ENCODE measurements at places on chromosomes 5 and 9.

DNA sequence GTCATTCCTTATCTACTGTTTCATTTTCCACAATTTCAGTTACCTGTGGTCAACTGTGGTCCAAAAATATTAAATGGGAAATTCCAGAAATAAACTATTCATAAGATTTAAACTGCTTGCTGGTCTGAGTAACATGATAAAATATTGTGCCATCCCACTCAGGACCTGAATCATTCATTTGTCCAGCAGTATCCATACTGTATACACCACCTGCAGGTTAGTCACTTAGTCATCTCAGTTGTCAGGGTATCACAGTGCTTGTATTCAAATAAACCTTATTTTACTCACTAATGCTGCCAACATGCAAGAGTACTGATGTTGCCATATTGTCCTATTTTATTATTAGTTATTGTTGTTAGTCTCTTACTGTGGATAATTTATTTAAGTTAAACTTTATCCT is 139.7 kb downstream of the FBXO4 start:
- no peak for DNase-seq

DNA sequence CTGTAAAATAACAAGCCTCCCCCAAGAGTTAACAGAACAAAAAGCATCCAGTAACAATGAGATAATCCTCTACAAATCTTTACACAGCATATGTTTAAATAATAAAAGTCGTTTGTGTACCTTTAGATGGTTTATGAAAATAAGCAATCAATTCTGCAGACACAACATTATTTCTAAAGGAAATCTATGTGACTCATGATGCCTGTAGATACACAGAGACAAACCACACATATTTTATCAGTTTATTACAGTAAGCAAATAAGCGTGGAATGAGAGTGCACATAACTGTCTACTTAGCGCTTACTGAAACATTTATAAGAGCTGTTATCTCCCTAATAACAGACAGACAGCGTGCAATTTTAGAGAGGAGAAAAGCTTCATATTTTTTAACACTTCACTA is 243.6 kb downstream of the AP3B1 start:
- peak; percentile 49 for DNase-seq

- DNase-seq = no peak
These were observed 126.8 kb downstream of the SPATA31D1 start for GRCh38 chr9:82115331-82115730.

- no peak for DNase-seq
These were observed 3.6 kb downstream of the GPR21 start for GRCh38 chr9:123036893-123037545.

DNA sequence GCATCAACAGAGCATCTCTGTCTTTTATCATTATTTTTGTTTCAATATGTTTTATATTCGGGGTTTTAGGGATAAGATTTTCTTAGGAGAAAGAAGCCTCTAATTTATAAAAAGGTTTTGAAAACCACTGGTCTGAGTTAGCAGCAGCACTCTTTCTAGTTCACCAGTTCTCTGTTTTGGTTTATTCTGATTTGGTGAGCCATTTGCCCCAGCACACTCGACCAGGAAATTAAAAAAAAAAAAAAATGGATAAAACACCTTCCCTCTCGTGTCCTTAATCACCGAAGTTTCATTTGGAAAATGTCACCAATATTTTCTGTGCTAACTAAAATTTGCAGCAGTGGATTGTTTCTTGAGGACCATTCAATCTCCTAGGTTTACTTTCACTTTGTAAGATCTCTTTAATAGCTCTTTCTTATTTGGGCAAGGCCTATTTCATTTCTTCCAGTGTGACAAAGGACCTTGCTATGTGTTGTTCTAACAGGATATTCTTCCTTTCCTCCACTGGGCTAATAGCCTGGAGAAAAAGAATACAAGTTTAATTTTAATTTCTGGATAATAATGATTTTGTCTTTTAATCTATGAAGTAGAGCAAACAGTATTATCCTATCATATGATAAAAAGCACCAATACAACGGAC is 57.8 kb upstream of the ANXA1 start:
- peak; percentile 22 for DNase-seq

- no peak for DNase-seq
These were observed 124.8 kb downstream of the DRD1 start for GRCh38 chr5:175319199-175319598.

GRCh38 chr9:87708986-87709728 is 16.8 kb upstream of the CTSL start:
- no peak for DNase-seq

DNA sequence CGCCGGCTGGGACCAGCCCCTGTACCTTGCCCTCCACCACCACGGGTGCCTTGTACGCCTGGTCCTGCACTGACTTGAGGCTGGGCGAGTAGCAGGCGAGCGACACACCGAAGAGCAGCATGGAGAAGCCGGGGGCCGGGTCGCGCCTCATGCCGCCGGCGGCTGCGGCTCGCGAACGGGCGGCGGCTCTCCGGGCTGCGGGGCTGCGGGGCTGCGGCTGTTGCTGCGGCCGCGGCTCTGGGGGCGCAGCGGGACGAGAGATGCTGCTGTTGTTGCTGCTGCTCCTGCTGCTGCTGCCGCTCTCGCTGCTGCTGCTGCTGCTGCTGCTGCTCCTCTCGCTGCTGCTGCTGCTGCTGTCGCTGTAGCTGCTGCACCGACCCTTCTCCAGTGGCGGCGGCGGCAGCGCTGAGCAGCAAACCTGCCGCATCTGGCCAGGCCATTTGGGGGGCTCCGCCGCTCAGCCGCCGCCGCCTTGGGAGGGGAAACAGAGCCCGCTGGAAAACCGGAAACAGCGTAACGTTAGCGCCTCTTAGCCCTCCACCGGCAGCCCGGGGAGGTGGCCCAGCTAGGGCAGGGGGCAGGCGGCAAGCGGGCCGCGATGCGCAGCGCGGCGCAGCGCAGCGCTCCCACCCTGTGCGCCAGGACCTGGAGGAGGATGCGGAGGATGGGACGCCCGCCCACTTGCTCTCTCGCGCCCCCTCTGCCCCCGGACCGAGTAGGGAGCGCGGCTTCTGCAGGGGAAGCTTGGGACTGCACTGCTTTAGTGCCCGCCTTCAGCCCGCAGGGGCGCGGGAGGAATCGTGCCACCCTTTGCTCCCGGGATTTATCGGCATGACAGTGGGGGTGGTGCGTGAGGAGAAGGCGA is at the start of gene NRG2:
Gene NRG2 (minus strand): TSS at position 657 of the 865 bp plus-strand sequence.
- peak; percentile 72 for DNase-seq

DNA sequence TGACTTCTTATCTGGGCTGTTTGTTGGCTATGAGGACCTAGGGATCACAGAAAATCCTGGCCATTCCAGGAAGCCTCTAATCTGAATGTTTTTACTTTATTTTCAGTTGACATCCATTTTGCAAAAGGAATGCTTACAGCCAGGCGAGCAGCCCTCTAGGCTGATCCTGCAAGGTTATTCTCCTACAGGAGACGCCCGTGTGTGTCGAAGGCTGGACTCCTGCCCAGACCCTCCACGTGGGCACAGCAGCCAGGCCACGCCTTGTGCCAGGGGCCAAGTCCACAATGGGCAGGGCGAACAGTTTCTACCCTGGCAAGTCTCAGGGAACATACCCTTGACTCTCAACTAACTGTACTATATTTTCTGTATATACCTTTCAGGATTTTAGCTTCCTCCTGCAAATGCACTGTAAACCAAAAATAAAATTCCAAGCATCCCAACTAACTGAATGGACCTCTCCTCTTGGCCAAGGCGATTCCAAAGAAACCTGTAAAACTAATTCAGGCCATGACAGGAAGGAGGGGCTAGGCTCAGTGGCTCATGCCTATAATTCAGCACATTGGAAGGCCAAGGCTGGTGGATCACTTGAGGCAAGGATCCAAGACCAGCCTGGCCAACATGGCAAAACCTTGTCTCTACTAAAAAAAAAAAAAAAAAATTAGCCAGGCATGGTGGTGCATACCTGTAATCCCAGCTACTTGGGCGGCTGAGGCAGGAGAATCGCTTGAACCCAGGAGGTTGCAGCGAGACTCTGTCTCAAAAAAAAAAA is 5.7 kb downstream of the CMBL start:
- DNase-seq = no peak

- DNase-seq = no peak
These were observed 32.8 kb upstream of the PUM3 start for GRCh38 chr9:2876726-2877125.

GRCh38 chr5:162607879-162608278 is 540.3 kb downstream of the GABRG2 start:
- no peak for DNase-seq

GRCh38 chr5:93252165-93252564 is 328.9 kb downstream of the NR2F1-AS1 start:
- DNase-seq = no peak

DNA sequence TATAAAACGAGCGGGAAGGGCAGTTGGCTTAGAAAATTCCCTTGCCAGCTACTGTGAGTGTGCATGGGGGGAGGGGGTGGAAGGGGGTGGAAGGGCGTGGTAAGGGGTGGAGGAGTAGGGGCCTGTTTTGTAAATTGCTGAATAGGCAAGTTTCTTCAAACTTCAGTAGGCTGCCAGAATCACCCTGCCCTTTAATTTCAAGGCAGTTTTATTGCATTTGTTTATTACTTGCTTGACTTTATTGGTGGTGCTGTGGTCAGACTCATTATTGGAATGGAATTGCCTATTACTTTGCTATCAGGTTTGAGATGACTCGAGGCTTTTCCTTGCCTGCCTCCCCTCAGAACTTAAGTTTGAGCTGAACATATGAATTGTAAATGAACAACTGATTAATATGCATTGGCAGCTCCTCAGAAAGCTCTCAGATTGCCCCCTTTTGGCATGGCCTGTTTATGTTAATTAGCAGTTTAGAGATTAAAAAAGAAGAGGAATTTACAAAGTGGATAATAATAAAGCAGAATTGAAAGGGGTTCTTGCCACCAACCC is 76.0 kb downstream of the SEMA6A start:
- no peak for DNase-seq

DNA sequence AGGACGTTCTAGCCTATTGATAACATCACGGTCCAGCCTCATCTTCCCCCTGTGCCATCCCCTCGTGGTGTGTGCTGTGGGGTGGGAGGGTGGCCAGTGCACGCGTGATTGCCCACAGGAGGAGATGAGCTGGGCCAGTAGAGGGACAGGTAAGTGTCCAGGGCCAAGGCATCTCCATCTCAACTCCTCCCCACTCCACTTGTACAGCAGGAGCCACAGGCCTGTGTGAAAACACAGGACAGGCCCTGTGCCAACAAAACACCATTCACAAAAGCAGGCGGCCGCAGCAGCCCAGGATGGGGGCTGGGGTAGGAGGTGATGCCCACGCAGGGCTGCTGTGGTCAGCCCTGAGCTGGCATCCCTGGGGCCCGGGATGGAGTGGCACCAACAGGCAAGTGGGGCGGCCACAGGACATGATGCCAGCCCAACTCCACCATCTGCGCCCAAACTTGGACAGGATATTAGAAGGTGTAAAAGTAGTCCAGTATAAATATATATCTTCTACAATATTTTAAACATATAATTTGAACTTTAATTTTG is 32.6 kb downstream of the TPPP start:
- DNase-seq = no peak

DNA sequence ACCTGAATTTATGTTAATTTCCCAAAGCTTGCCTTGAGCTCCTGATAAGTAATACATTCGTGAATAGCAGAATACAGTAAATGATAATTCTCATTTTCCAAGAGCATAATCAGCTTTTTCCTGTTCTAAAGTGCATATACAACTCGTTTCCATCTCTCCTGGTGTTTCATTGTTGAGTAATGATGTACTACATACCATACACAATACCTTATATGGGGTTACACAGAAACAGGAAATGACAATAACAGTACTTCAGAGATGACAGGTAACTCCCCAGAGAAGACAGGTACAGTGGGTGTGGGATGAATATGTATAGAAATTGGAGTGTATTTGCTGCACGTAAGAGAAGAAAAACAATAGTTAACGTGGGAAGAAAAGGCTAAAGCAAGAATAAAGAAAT is 287.1 kb downstream of the TENT4A start:
- no peak for DNase-seq

DNA sequence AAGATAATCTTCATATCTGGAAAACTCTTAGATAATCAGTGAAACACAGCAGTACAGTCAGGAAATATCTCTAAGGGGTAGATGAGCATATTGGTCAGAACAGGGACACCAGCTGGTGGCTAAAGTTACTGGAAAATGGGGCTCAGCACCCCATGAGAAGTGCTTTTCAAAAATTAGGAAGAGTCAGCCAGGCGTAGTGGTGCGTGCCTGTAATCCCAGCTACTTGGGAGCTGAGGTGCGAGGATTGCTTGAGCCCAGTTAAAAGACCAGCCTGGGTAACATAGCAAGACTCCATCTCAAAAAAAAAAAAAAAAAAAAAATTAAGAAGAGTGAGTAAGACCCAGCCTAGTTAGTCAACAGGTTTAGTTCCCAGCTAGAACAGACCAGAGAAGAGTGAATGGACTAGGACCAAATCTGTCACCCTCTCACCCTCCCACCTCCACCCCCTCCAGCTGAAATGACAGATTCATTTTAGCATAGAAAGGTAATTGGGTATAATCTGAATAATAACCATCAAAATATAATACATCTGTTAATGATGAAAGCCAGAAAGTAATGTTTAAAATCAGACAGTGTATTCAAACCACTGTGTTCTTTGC is 120.9 kb downstream of the CDC42SE2 start:
- no peak for DNase-seq

GRCh38 chr5:30932273-30933017 is 261.0 kb upstream of the CDH6 start:
- DNase-seq = no peak

DNA sequence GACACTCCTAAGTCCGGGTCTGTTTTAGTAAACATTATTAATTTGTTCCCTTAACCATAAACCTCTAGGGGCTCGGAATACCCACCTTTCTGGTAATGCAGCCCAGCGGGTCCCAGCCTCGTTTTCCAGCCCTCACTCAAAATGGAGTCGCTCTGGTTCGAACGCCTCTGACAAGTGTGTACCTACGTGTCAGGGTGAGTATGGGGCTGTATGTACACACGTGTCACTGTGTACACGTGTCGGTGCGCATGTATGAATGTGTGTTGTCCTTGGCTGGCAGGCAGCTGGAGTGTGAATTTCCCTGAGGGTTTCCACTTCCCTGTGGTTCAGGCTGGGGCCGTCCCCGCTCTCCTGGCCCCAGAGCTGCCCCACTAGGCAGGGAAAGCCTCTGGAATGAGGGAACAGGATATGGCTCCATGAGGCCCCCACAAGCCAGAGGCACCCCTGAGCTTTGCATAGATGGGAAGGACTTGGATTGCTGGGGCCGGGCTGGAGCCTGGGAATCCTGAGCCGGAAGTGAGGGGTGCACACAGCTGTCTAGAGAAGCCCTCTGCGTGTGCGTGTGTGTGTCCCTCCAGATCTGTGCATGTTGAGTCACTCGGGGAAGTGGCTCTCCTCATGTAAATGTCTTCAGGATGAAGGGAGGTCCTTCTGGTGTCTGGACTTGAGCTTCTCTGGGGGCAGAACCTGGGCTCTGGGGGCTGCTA is 160.8 kb upstream of the IER5L start:
- peak; percentile 62 for DNase-seq
